ENCODE measurements at places on chromosomes 2 and 18. TPM values are rescaled to one million over a fixed set of nuclear protein-coding genes. Genes with fewer than 3 reads are reported as not detected.
A peak's percentile ranks its signal among the peaks of the same experiment; 100 is the strongest.

DNA sequence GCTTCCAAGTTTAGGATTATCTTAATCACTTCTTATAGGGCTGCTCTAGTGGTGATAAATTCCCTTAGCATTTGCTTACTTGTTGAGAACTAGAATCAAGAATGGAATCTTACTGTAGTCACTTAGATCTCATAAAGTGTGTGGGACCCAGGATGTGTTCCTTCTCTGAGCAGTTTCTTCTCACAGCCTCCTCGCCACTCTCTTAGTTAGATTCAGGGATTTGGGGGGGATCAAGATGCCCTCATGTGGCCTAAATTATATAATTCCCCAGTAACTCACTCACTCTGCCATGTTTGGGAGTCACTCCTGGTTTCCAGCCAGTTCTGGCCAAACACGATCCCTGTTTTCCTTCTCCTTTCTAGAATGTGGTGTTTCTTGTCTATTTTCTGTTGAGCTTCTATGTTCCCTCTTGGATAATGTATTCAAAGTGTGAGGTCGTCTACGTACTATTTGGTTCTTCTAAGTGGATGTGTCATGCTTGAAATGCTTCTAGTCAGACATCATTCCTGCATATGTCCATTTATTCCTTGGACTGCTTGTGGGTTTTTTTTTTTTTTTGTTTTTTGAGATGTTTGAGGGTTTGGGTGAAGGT is 414.9 kb upstream of the SYT4 start:
- peak; percentile 49 for DNase-seq

- DNase-seq: no peak
Measured at GRCh38 chr18:69725855-69726508, 221.7 kb downstream of the CD226 start.

GRCh38 chr2:59390581-59390980 is 1149.5 kb upstream of the FANCL start:
- DNase-seq: no peak

DNA sequence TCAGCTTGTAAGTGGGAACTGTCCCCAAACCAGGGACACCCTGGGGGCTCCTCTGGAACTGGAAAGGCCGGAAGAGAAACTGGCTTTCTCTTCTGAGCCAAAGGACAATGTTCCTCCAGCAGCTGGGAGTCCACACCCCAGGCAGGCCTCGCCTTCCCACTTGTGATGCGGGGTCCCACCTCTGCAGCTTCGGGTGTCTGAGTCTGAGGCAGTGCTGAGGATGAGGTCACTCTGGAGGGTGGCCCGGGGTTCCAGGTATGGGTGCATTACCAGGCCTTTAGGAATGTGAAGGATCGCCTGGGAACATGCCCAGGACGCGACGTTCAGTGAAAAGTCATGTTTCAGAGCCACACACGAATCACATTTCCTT is 18.2 kb upstream of the BOK start:
- no peak for DNase-seq

DNA sequence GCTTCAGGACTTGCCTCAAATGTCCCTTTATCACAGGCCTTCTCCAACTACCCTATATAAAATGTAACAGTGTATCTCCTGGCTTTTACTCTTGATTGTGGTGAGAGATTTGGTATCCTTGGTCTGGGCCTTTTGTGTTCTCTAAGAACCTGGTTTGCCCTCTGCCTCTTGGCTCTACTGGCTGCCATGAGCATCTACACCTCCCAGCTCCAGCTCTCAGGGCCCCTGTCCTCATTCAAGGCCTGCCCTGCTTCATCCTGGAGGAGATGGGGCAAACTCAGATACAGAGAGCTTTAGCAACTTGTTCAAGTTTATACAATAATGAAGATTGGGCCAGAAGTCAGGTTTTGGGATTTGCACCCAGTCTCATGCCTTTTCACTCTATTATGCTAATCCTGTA is 45.0 kb downstream of the QPCT start:
- no peak for DNase-seq

GRCh38 chr18:4453567-4453873 is 1.6 kb downstream of the DLGAP1 start:
- DNase-seq: no peak

- DNase-seq: no peak
Measured at GRCh38 chr2:126482582-126483464, 173.1 kb upstream of the GYPC start.

GRCh38 chr2:36667931-36668330 is 28.6 kb upstream of the VIT start:
- DNase-seq: no peak

GRCh38 chr2:157927155-157927554 is 51.0 kb upstream of the ACVR1 start:
- no peak for DNase-seq

CYP26B1 gene
- total RNA-seq: 0.10 TPM

PPIG gene
- 30.6 TPM for total RNA-seq

COLEC12 gene
- 0.52 TPM for total RNA-seq

DNAJC5G gene
- total RNA-seq: not detected
